ENCODE measurements at places on chromosomes 12 and 14. TPM values are rescaled to one million over a fixed set of nuclear protein-coding genes. Genes with fewer than 3 reads are reported as not detected.

ANKRD33 gene
- polyA plus RNA-seq = not detected

TEX22 gene
- polyA plus RNA-seq = not detected

HECTD4 gene
- 67.2 TPM for polyA plus RNA-seq

SLCO1C1 gene
- polyA plus RNA-seq = 9.3 TPM

TMEM179 gene
- 8.6 TPM for polyA plus RNA-seq

GPRC5D gene
- not detected for polyA plus RNA-seq

RNASE3 gene
- 2.3 TPM for polyA plus RNA-seq

CNTN1 gene
- polyA plus RNA-seq = 141 TPM

MANSC4 gene
- not detected for polyA plus RNA-seq

DENR gene
- polyA plus RNA-seq = 24.7 TPM

PTPN21 gene
- polyA plus RNA-seq = 4.0 TPM

Measured in Purkinje cell (primary cell).